ENCODE measurements at places on chromosomes 5 and 9.

DNA sequence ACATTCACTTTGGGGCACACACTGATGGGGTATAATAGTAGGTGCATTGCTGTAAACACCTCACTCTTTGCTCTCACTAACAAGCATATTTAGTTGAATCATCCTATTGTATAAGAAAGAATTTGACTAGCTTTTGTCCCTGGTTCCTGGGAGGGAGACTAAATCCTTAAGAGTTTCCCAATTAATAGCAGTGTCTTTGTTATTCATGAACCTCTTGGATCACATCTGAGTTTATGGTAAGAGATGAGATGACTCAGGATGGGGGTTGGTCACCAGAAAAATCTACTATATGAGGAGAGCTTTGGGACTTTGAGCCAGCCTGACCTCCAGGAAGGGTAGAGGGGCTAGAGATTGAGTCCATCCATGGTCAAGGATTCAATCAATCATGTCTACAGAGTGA lies 56.8 kb downstream of the PUM3 start:
- DNase-seq = no peak

DNA sequence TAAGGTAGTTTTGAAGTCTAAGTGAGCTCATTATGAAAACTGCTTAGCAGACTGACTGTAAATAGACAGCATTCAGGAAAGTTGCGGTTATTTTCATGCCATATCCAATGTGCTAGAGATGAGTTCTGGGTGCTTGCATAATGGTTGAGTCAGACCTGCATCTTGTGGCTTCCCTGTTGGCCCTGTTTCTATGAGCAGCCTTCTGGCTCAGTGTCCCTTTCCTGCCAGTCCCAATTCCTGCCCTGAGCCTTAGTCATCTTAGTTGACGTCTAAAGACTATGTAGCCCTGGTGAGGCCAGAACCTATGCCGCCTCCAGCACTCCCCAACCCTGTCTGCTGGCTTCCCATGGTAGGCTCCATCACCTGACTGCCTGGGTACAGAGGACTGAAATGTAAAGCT lies 76.3 kb upstream of the TNFSF8 start:
- no peak for DNase-seq

- no peak for DNase-seq
These were observed 65.0 kb upstream of the SARDH start for GRCh38 chr9:133803028-133803585.

- DNase-seq = no peak
These were observed 45.5 kb downstream of the BICD2 start for GRCh38 chr9:92719028-92719647.

DNA sequence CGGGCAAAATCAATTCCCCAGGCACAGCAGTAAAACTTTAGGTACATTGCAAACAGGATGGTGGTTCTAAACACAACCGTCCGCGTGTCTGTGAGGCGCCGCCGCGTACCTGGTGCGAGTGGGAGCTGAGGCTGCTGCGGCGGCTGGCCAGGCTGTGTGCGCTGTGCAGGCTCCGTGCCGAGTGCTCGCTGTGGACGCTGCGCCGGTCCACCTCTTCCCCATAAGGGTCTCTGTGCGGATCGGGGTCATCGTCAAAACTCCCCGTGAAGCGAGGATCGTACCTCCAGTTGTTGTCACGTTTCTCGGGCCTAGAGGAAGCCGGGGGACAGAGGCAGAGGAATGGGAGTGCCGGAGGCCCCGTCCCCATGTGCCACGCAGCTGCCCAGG lies 16.7 kb downstream of the SEC16A start:
- DNase-seq = no peak

DNA sequence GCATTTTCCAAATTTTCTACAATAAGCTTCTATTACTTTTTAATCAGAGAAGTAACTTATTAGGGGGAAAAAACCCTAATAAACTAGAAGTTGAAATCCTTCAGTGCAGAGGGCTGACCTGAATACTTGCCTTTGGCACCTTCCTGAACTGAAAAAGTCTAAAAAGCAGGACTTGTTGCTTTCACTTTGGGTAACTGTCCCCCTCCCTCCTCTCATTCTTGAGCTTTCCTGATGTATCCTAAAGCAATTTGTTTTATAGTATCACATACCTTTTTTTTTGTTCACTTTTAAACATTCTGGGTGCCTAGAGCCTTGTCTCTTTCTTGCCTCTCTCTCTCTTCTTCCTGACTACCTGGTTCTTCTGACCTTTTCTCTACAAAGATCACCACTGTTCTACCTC lies 64.0 kb upstream of the ERBIN start:
- DNase-seq = no peak

DNA sequence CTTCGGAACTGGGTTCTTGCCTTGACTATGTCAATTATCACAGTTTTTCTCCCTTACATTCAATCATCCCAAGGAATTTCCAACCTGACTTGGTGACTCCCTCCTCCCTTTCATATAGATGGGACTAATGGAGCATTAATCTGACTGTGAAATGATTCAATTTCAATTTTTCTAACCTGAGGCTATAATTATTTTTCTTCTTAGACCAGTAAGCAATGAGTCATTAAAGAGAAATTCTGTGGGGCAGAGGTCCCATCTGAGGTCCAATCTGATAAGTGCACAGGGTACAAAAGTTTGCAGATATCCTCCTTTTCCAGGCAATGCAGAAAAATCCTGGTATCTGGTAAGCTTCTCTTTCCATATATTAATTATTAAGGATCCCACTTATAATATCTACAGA lies 18.9 kb downstream of the PDE4D start:
- DNase-seq = no peak

- DNase-seq = no peak
These were observed 131.4 kb upstream of the FAM120A start for GRCh38 chr9:93319992-93320500.

GRCh38 chr9:85978496-85978895 lies 37.5 kb downstream of the NAA35 start:
- no peak for DNase-seq

DNA sequence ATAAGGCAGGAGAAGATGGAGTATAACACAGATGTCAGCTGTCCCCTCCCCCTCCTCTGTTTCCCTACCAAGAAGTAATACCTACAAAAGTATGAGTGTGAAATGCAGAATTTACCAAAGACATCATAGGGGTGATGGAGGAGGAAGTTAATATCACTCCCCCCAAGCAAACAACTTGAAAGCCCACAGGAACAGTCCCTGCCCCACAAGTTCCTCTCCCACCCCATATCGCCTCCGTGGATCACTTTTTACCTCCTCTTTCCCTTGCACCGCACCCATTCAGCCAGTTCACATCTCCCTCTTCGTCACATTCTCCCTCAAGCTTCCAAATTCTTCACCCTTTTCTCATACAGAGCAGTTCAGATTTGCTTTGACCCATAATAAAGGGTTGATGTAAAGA lies 7.0 kb upstream of the SIL1 start:
- DNase-seq = no peak

GRCh38 chr5:31156631-31157160 lies 36.8 kb upstream of the CDH6 start:
- no peak for DNase-seq

DNA sequence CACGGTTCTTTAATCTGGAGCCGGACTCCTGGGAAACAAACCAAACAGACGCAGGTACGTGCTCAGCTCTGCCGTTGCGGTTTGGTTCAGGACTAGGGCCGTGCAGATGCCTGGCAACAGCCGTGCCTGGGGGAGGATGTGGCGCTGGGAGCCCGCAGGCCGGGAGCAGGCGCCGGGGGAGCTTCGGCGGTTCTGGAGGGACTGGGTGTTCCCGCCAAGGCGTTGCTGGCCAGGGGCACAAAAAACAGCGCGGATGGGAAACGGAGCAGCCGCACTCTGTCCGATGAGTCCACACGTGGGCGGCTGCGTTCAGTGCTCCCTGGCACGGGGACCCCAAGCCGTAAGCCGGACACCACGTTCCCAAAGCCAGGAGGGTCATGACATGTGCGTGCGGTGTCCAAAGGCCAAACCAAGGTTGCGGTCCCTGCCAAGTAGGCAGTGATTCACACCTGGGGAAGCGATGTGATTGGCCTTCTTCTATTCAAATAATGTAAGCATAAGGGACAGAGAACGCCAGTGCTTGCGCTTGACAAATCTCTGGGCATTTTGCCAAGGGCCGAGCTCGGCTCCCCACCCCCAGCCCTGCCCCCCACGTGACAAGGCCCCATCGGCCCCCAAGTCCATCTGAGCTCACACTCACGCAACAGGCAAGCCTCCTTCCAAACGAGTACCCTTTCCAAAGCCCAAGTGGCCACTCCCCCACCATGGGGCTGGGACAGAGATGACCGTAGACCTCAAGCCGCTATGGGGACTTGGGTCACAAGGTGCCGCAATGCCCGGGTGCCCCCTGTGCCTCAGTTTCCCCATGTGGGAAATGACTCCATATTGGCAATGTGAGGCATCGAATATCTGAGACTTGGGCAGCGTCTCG lies 49.7 kb upstream of the NKD2 start:
- DNase-seq = no peak

GRCh38 chr9:89442981-89443814 lies 54.7 kb downstream of the SEMA4D start:
- DNase-seq = no peak

GRCh38 chr5:34771076-34771475 lies 67.9 kb upstream of the TTC23L start:
- no peak for DNase-seq

DNA sequence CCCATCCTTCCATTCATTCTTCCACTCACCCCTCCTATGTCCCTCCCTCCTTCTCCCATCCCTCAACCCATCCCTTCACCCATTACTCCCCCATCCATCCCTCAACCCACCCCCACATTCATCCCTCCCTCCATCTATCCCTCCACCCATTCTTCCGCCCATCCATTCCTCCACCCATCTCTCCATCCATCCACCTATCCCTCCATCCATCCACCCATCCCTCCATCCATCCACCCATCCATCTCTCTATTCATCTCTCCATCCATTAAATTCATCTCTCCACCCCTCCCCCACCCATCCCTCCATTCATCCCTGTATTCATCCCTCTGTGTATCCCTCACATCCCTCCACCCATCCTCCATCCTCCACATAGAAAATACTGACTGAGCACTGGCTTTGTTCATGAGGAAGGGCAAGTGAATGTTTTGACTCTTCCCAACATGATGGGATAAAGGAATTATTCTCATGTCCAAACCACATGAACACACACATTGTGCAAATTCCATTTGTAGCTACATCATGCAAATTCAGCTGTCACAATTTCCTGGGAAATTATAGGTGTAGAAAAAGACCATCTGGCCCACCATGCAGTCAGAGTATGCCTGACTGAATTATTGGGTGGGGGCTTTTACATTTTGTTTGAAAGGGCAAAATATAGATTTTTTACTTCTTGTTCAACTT lies 6.9 kb upstream of the VAV2 start:
- DNase-seq = no peak

DNA sequence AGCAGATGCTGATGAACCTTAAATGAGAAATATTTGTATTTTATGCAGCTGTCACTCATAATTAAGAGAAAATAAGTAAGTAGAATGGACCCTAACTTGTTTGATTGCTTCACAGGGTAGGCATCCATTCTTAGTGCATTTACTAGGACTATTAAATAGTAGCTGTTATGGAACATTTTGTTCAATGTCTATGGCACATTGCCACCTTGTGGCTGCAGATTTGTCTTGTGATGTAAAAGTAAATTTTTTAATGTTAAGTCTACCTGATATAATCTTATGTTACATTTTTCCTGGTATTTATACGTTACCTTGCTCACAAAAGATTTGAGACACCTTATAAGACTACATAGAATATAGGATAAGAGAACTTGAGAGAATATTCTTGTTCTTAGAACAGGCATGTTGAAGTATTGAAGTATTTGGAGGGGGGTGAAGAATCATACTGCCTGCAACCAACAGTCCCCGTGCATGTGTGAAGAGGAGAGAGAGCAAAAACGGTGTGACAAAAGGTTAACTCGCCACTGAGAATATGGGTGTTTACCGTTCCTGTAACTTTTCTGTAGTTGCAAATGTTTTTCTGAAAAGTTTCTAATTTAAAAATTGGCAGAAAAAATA lies 161.1 kb downstream of the MAST4 start:
- no peak for DNase-seq

DNA sequence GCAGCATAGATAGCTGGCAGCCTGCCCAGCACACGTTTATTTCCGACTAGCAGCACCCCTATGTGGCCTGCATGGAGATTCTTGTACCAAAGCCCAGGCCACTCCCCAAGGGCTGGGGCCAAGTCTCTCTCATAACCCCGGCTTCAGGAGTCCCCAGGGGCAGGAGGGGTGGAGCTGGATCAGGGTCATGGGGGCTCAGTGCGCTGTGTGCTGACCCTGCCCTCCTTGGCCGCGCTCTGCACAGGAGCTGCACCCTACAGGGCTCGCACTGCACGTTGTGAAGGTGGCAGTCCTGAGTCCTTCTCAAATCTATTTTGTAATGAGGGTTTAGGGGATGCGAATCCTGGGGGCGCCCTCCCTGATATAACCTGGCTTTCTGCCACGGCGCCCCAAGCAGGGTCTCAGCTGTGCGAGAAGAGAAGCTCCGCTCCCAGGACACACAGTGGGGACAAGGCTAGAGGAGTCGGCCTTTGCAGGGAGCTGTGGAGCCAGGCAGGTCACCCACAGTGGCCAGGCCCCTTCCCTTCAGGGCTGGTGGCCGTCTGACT lies 28.6 kb downstream of the NKD2 start:
- no peak for DNase-seq

DNA sequence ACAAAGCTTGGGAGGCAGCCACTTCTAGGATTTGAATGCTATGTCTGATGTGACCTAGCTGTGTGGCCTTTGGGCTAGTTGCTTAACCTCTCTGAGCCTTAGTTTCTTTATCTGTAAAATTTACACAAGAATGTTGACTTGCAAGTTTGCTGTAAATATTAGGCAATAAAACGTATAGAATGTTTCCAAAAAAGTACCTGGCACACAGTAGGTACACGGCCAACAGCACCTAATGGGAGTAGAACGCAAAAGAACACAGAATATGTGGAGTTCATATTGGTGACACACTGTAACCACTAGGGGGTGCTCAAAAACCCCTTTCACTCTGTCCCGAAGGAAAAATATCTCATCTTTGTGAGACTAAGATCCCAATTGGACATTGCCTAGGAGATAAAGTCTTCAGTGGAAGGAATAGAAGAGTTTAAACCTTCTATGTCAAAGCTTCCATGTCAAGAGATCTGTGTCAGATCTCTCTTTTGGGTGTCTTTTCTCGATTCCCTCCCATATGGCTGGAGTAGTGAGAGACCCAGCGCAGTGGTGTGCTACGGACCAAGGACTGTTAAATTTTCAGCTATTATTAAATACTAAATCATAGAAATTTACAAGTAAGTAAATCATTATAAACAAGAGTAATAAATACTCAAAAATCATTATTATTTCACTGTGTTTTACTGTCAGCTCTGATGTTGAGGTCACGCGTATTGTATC lies 145.4 kb upstream of the RAD23B start:
- no peak for DNase-seq

DNA sequence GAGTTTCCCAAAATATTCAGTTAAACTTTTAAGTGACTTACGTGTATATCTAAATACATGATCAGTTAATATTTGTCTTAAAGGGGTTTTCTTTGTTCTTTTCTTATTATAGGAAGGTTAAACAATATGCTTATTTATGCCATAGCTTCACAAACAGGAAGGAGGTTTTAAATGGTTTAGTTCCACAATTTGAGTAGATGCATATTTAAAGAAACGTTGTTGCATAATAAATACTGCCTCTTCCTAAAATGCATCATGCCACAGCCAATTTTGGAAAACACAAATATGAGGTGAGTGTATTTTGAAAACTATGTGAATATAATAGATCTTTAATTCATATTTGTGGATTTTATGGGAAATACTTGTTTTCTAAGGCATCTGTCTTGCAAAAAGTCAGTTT lies 2.5 kb upstream of the ADRB2 start:
- no peak for DNase-seq

- no peak for DNase-seq
These were observed 186.0 kb downstream of the GOLPH3 start for GRCh38 chr5:31987985-31988710.
